ENCODE measurements at places on chromosomes 13 and 19.

DNA sequence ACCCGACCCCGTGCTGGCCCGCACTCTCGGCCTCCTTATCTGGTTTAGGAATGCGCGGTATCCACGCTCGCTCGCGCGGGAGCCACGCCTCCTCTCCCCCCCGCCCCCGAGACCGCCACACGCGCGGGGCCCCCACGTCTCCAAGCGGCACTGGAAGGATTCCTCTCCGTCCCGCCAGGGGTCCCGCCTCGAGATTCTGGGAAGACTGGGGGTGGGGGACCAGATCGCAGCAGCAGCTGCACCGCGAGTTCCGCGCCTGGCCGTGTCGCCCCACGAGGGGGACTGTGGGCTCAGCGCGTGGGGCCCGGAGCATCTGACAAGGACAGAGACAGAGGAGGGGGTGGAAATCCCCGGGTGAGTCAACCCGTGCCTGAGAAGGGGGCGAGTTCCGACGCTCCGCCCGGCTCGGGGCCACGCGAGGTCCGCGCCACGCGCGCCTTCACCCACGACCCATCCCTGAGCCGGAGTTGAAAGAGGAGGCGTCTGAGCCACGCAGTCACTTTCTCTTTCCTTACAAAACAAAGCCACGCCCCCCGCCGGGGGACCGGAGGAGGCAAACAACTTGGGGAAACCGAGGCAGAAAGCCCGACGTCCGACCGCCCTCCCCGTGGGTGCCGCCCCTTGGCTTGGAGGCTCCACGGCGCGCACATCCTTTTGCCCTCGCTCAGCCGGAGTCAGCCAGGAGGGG, 814 bp downstream of the S1PR2 start:
- peak; percentile 55 for DNase-seq

- DNase-seq: no peak
These were observed 249.6 kb downstream of the OXGR1 start for GRCh38 chr13:96744367-96745331.

DNA sequence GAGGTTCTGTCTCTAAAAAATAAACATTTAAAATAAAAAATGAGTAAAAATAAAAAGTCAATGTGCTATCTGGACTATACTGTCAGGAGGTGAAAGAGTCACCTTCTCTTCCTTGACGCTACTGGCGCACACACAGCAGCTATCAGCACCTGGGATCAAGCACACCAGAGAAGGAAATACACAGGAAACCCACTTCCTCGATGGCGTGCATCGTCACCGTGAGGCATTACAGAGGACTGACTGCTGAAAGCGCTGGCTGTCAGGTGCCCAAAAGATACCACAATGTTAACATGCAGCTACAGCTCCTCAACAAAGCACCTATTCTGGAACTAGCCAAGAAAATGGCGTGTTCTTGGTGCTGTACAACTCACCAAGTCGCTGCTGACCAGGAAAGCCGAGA, 6.1 kb downstream of the SLC35E1 start:
- DNase-seq: no peak

- no peak for DNase-seq
These were observed 789.8 kb downstream of the SLITRK6 start for GRCh38 chr13:85009447-85009846.

- no peak for DNase-seq
These were observed 91.9 kb downstream of the ZNF431 start for GRCh38 chr19:21233691-21234090.

DNA sequence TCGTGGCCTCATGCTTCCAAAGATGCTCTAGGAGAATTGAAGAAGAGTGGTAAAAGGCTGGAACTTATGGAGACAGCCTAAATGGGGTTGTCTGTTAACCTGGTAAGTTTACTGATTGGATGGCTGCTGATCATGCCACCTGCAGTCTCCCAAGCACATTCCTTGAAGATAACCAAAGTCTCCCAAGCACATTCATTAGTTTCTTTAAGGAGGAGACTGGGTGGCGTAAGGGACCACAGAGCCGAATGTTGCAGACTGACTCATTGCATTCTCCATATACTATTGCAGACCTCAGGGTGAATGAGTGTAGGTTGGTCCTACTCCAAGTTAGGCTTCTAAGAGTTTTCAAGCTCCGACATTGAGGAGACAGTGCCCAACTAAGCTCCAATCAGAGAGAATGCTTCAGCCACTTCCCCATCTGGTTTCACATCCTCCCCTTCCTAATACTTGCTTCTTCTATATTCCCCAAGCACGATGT, at the start of gene IGFL3:
IGFL3 (minus strand) TSS at position 51 of the 478 bp plus-strand sequence; CDS start at position 12, 39 bp downstream.
- DNase-seq: peak; percentile 51

DNA sequence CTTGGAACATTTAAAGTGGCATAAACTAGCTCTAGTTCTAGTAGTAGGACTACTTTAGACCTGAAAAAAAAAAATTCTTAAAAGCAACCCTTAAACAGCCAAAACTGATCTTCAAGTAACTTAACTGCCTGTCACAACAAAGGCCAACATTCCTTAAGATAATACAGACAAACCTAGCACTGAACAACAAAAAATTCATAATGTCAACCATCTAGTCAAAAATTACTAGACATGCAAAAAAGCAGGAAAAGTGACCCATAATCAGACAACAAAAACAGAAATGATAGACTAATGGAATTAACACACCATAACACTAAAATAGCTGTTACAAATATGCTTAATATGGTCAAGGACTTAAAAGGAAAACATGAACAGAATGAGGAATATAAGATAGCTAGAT, 6.7 kb downstream of the SLC6A16 start:
- no peak for DNase-seq

DNA sequence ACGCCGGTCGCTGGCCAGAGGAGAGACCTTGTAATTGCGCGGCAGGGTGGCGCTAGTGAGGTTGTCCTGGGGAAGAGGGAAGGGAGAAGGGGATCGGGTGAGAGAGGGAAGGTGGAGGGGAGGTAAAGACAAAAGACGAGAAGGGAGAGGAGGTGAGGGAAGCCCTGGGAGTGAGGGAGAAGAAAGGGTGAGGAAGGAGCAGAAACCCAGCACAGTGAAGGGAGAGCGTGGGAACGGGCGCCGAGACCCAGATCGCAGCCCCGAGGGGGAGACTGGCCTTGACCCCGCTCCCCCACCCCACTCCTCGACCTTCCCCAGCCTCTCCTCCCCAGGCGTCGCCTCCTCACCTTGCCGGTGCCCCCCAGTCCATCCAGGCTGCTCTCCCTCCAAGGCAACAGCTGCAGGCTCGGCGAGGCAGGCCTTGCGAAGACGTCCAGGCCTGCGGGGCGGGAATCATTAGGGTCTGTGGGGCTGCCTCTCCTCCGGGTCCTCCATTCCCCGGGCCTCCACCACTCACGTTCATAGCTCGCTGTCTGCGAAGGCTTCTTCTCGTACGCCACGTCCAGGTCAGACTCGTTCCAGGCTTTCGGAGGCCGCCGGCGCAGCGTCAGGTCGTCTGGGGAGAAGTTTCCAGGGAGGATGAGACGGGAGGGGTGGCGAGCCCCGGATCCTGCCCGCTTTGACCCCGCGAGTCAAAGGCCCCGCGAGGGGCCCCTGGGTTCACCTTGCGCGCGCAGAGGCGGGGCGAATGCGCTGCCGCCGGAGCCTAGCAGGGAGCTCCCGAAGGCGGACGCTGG, 8.8 kb downstream of the PPP1R13L start:
- DNase-seq: peak; percentile 18

GRCh38 chr19:42412661-42413076, 14.5 kb downstream of the LIPE start:
- no peak for DNase-seq

- DNase-seq: no peak
These were observed 22.7 kb downstream of the SGCG start for GRCh38 chr13:23203516-23203915.

- DNase-seq: no peak
These were observed 98.4 kb upstream of the UBL3 start for GRCh38 chr13:29948791-29949190.

GRCh38 chr13:49495783-49496762, at the start of gene PHF11:
PHF11 (plus strand) TSS chr13:49495953; CDS start chr13:49496002, 49 bp downstream.
- DNase-seq: peak; percentile 94

GRCh38 chr19:51689751-51690453, 3.2 kb upstream of the SPACA6 start:
- no peak for DNase-seq

GRCh38 chr13:42367831-42368230, 95.9 kb downstream of the AKAP11 start:
- peak; percentile 49 for DNase-seq

DNA sequence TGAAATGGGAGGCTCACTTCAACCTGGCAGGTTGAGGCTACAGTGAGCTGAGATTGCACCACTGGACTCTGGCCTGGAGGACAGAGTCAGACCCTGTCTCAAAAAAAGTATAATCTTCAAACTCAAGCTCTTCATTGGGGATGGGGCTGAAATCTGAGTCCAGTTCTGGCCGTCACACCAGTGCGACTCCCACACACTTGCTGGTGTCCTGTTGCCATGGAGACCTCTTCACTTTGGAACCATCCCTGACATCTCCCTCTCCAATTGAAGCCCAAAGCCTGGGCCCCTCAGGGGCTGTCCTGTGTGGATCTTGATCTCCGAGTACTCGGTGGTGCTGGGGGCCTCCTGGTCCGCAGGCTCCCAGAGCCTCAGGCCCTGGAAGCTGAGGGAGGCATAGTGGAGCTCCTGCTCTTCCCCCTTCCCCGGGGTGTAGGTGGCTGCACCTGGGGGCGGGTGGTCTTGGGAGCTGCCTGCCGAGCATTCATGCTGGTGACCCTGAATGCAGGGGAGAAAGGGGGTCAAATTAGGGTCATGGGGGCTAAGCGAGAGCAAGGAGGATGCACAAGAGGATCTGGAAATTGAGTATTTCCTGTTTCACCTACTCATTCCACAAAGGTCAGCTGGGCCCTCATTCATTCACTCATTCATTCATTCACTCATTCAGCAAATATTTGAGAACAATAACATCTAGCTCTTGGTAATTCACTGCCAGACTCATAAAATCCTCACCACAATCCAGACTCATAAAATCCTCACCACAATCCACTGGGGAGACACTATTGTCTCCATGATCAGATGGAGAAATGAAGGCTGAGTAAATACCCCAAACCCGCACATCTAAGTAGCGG, 11.0 kb downstream of the SIGLEC11 start:
- no peak for DNase-seq
